Activated CD4-positive, alpha-beta T cell treated with anti-CD3 and anti-CD28 coated beads, Interleukin-2, amount 50 U/mL, for 48 hours (primary cell): ENCODE measurements at places on chromosomes 1 and 21.

DNA sequence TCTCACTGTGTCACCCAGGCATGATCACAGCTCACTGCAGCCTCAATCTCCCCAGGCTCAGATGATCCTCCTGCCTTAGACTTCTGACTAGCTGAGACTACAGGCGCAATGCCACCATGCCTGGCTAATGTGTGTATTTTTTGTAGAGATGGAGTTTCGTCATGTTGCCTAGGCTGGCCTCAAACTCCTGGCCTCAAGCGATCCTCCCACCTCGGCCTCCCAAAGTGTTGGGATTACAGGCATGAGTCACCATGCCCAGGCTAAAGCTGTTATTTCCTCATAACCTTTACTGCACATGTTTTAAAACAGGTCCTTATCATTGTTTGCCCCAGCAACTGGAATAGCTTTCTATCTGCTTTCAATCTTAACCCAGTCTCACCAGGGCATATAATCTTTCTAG is 2.9 kb downstream of the SARS1 start:
- DNase-seq, result no peak

DNA sequence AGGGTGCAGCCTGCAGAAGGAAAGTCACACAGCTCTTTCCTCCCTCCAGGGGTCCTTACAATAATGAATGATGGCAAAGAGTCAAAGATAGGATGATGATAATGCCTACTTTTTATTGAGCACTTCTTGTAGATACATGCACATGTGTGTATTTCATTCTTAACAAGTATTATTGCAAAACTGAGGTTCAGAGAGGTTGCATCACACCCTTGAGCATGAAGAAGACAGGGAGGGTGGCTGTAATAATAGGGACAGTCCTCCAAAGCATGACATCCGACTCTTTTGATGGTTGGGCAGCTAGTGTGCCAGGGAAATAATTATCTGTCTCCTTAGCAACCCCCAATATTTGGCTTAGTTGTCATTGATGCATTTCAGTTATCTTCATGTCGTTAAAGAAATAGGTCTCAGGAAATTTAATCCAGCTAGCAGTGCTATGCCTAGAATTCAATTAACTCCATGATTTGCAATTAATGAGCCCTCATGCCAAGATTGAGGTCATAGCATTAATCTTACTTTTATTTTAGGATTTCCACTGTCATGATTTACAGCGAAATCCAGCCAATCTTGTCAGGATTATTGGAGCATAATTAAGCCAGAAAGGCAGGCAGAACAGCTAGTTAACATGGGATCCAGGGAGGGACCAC is 35.0 kb downstream of the DNAJC6 start:
- no peak for DNase-seq

DNA sequence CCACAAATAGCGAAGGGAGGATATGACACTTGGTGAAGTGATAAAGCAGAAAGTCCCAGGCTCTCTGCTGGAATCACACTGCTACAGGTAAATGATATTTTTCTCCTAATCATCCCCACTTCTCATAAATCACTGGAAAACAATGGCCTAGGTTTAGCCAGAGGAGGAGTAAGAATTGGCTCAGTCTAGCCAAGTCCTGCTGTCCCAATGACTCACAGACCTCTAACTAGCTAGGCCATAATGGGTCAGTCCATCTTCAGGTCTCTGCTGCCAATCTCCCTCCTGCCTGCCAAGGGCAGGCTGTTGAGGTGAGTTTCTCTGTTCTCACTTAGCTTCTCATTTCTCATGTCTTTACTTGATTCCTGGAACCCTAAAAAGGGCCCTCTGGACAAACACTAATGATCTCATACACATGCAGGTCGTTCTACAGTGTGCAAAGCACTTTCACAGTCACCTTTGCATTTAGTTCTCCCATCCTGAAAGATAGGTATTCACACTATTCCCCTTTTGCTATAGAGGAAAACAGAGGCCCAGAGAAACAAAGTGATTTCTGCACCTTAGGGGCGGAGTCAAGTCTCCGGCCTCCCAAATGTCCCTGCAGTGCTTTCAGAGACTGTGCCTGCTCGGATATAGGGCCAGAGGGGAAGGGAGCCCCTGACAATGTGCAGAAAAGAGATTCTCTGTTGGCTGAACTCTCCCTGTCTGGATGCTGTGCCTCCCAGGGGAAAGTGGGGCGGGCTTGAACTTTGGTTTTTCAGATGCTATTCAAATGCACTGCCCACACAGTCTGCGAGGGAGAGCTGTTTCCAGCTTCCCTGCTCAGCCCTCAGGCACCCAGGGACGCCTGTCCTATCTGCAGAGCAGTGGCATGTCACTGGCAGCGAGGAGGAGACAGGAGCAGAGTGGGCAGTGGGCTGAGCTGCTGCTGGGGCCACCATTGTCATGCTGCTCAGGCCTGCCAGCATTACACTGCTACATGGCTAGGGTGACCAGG is 3.9 kb upstream of the CDK18 start:
- DNase-seq, result no peak

- no peak for DNase-seq
These were observed 876 bp downstream of the DENND2C start for GRCh38 chr1:114668784-114669561.

- no peak for DNase-seq
These were observed 213.5 kb upstream of the PTGFR start for GRCh38 chr1:78277253-78277652.

GRCh38 chr1:232319518-232320210 is 310.3 kb downstream of the SIPA1L2 start:
- DNase-seq, result no peak

DNA sequence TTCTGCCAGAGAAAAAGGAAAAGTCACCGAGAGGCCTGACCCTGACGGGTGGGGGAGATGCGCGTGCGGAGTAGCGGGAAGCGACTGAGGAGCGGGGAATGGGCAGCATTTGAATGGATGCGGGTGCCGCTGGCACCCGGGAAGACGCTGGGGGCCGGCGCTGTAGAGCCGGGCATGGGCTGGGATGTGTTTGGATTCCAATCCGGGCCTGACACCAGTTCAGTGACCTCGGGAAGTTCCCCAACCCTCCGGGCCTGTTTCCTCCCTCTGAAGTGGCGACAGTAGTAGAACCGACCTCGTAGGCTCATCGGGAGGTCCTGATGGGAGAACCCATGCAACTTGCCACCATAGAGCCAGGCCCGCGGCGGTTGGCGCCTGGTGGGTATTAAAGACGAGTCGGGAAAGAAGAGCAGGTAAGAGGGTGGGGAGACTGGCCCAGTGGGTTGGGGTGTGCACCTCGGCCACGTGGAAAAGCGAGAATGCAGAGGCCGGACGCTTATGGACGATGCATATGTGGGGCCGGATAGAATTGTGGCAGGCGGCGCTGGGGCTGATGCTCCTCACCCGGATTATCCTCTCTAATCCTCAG is 642 bp upstream of the SLC16A1 start:
- peak; percentile 41 for DNase-seq

GRCh38 chr1:20158358-20159070 is 19.4 kb downstream of the PLA2G2F start:
- peak; percentile 34 for DNase-seq

DNA sequence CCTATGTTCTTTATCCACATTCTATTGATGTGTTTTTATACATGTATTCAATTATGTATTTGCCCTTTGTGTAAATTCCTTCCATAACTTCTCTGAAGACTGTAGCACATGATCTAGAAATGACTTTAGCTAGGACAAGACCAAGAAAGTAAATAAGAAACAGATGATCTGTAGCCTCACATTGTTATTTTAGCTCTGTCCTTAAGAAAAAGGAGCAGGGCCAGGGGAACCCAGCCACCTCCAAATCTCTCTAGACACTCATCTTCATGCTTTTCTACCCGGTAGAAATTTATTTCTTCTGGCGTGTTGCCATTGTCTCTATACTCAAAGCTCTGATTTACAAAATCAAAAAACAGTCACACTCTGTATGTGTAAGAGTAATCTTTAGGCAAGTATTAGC is 27.1 kb downstream of the CDC7 start:
- DNase-seq, result no peak

DNA sequence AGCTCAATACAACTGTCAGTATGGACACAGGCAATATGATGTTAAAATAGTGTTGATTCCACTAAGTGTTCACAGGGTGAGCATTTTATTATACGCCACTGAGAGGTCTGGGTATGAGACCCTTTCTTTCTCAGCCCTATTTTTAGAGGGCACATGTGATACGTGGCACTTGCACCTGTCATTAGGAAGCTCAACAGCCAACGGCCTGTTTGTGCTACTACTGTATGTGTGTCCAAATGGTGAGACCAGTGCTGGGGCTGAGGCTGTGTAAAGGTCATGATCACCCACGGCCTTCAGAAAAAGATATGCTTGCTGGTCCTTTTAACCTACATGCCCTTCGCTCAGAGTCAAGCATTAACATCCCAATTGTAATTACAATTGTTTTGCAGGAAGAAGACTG is 176.2 kb downstream of the DUSP10 start:
- DNase-seq, result no peak

- peak; percentile 42 for DNase-seq
These were observed 23.6 kb downstream of the ZBTB18 start for GRCh38 chr1:244074559-244075171.

DNA sequence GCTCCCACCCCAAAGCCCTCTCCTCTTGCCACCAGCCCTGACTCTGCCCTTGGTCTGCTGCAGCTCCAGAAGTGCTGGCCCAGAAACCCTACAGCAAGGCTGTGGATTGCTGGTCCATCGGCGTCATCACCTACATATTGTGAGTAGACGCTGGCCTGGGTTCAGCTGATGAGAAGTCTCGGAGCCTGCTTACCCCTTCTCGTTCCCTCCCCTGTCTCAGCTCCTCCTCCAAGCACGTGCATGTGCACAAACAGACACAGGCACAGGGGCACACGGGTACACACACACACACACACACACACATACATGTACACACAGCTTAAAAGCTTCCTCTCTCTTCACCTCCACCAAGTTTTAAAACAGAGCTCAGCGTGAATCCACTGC is 24.3 kb downstream of the CAMK1G start:
- no peak for DNase-seq

DNA sequence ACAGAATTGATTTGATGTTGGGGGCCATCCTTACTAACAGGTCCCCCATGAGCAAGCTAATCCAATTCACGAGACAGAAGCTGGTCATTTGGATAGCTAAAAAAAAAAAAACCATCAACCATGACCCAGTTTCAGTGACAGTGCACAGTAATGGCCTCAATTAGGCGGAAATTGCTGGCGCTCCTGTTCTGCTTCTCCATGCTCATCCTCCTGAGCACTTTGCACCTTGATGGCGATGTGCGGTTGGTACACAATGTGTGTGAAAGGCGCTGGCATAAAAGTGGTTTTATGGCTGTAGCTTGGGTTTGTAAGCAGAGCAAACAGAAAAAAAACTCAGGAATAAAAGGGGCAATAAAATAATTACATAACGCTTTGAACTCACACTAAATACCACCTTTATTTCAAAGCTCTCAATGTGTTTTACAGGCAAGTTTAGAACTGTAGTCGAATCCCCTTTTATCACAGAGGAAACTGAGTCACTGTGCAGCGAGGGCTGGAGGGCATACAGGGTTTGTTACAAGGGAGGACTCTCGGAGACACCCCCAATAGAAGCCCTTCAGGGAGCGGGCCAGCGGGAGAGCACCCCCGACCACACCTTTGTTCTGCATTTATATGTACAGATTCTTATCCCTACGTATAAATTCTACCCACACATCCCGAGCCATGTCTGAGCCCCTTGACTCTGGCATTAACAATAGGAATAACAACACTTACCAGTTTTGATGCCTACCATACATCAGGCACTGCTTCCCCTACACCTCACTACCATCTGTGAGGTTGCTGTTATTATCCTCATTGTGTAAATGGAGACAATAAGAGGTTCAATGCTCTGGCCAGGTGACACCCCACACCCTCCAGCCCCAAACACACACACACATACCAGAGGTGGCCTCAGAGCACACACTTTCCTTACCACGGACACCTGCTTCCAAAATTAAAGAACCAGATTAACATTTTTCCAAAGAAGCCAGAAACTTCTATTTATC is 213.5 kb upstream of the IRF2BP2 start:
- no peak for DNase-seq

DNA sequence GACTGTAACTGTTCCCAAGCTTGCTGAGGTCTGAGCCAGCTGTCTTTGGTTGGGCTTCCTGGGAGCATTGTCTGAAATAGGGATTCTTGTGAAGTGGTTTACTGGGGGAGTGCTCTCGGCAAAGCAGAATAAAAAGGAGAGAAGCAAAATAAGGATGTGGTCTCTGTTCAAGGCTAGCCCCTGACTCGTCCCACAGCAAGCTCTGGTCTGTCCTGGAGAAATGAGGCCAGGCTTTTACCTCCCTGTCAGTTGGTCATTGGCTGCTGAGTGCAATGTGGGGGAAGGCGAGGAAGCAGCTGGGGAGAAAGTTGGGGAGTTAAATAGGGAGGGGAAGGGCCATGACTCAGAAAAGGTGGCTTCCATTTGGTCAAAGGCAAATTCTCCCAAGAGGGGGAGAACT is 303.9 kb upstream of the DUSP10 start:
- DNase-seq, result no peak
